Activated CD4-positive, alpha-beta memory T cell treated with anti-CD3 and anti-CD28 coated beads, Interleukin-2, amount 10 ng/mL, durations not matched to agents 7 days and 5 days (primary cell): ENCODE measurements at places on chromosomes 12 and 14. TPM values are rescaled to one million over a fixed set of nuclear protein-coding genes. Genes with fewer than 3 reads are reported as not detected.

Gene TMCC3
- 1.0 TPM for total RNA-seq

Gene PTPN21
- total RNA-seq = not detected

Gene CLEC2B
- total RNA-seq = 79.7 TPM

- no peak for DNase-seq
Observed at GRCh38 chr14:95885866-95886265, 9.2 kb downstream of the TUNAR start.

DNA sequence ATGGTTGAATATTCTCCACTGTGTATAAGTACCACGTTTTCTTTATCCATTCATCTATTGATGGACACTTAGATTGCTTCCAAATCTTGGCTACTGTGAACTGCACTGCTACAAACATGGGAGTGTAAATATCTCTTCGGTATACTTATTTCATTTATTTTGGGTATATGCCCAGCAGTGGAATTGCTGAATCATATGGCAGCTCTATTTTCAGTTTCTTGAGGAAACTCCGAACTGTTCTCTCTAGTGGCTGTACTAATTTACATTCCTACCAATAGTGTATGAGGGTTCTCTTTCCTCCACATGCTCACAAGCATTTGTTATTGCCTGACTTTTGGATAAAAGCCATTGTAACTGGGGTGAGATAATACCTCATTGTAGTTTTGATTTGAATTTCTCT is 623.1 kb upstream of the LRFN5 start:
- DNase-seq = no peak

Gene SELPLG
- 301 TPM for total RNA-seq

- DNase-seq = no peak
Observed at GRCh38 chr14:54698501-54698900, 131.6 kb downstream of the SAMD4A start.

DNA sequence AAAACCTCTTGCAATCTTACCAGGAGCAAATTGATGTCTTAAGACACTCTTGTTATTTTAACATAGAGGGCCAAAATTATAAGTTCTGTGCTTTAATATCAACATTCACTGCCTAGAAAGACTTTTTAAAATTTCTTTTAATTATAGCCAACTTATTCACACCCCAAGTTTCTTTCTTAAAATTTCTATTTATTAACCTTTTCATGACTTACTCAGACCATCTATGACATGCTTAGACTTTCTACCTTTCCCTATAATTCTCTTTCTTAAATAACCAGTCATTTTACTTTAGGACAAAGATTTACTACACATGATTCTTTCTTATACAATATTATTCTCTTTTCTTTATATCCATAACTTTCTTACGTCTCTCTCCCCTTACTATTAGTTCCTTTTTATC is 220.4 kb downstream of the NUBPL start:
- DNase-seq = no peak
